AG09309 (cell line): ENCODE measurements at places on chromosomes 12 and 14.

DNA sequence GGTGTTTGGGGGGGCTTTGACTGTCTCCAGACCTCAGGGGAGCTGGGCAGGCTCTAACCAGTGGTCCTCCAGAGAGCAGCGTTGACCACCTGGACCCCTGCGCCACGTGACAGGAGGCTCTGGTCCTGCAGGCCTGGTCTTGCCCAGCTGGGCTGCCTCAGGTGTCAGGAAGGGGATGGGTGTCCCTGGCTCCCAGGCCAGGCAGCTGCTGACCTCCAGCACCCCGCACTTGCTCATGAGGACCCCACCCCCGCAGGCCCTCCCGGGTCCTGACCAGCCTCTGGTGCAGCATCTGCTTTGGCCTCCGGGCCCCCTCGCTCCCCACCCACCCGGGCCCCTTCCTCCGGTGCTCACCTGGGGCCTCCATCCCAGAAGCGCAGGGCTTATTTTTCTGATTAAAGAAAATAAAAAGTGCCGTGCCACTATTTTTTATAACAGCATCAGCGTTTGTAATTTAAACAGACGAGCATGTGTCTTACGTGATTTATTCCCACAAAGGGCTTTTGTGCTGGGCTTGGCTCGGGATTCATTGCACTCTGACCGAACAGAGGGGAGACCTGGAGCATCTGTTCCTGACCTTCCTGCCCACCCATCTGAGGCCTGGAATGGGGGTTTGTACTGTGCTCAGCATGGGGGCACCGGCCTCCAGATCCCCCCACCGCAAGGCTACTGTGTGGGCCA lies 21.7 kb downstream of the FBRSL1 start:
- no peak for DNase-seq

GRCh38 chr12:123111498-123112165 lies 39.3 kb downstream of the PITPNM2 start:
- no peak for DNase-seq

GRCh38 chr12:95553197-95553943 lies 2.1 kb upstream of the USP44 start:
- DNase-seq, result no peak

DNA sequence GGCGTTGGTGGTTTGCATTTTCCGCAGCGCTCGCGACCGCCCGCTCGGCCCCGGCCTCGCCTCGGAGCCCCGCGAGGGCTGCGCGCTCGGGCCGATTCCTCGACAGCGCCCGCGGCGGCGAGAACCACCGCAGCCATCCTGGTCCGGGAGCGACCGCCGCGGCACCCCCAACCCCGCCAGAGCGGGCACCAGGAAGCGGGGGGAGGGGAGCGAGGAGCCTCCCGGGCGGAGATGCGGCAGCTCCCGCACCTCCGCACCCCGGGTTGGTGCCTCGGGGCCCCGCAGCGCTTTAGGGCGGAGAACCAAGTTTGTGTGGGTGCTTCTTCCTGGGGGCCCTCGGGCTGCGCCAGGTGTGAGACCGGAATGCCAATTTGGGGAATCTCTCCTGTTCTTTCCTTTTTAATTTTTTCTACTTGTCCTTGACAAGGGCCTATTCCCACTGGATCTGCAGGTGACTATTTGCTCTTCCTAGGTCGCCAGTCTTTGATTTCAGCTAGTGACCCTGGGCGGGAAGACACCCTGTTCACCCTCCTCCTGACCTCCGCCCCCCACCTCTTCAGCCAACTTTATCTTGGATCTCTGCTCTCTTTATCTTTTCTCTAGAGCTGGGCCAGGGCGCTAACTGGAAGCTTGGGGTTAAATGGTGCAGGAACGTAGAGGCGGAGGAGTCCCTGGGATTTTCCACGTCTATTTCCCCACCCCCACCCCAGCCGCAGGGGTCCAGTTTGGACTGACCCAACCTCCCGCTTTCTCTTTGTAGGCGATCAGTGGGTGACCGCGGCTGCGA lies at the start of gene SOCS2:
Gene SOCS2 (plus strand): TSS at position 751 of the 787 bp plus-strand sequence. CDS start 223 bp downstream, outside the sequence.
- no peak for DNase-seq
